AG10803 (cell line): ENCODE measurements at places on chromosomes 2 and 18.

GRCh38 chr2:172993139-172993538 lies 82.5 kb upstream of the MAP3K20 start:
- no peak for DNase-seq

DNA sequence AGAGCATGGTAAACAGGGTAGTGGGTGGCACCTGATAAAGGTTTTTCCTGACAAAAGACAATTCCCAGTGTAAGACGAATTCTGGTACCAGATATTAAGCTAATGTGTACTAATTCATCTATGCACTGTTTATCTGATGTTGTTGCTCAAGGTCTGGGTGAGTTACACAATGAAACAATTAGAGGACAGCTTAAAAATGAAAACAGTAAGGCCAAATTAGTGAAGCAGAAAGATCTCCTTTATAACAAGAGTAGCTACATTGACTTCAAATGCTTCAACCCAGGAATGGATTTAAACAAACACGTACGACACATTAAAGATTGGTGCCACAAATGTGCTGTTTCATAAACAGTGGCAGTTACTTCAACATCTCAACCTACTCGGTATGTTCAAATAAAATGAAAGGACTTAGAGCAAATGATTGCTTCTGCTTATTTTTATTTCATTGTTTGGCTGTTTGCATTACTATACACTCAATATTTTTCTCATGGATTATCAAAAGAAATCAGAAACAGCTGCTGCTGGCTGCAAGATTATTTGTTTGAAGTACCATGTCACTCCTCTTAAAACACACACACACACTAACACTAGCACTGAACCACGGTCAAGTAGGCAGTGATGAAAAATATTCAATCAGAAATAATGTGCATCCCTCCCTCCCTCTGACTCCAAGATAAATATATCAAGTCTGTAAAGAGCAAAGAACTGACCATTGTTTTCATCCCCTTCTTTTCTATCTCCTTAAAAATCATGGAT lies 94.4 kb upstream of the RND3 start:
- peak; percentile 43 for DNase-seq

DNA sequence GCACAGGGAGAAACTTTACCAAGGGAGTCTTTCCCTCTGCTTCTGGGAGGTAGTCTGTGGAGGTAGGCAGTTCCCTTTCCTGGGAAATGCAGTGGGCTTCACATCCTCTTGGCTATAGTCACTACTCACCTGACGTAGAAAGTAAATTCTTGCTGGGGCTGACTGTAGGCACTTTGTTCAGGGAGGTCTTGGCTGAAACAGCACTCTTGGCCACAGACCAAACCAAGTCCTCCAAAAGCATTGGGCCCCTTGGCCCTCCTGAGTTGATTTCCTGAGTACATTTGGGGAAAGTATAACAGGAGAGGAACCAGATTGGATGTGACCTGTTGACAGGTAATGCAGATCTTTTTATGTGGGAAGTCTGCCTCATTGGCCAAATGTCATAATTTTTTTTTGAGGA lies 108.9 kb downstream of the MGAT5 start:
- no peak for DNase-seq

GRCh38 chr2:129483366-129483765 lies 496.1 kb upstream of the RAB6C start:
- DNase-seq, result no peak

DNA sequence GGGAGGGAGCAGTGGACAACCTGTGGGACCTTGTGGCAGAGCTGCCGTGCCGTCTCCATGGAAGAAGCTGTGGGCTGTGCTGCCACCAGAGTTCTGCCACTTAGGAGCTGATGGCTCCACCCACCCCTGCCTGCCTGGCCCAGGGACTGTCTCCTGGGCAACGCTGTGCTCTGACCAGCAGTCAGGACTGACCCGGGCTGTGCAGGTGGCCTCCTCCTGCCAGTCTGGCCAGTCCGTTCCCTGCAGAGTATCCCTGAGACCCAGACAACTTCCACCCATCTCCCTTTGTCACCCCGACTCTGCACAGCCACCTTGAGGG lies 12.8 kb downstream of the ASIC4 start:
- DNase-seq, result no peak

GRCh38 chr2:128497461-128497860 lies 178.8 kb upstream of the HS6ST1 start:
- DNase-seq, result no peak

- no peak for DNase-seq
Measured at GRCh38 chr18:74524097-74524496, 10.2 kb upstream of the CNDP1 start.

DNA sequence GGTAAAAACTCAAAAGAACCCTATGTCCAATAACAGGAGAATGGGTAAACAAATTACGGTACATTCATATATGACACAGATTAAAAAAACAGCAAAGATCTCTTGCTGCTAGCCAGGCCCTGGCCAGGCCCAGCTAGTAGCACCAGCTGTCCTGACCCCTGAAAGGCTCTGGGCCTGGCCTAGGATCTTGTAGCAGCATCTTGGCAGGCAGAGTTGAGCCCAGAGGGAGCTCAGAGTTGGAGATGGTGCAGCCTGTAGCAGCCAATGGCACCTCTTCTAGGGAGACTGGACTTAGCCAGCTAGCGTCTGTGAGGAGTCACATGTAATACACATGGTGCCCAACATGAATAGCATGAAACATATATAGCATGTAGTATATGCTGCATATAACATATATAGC lies 69.1 kb downstream of the HS6ST1 start:
- no peak for DNase-seq

GRCh38 chr2:24957221-24957620 lies 14.5 kb downstream of the DNAJC27 start:
- DNase-seq, result no peak

DNA sequence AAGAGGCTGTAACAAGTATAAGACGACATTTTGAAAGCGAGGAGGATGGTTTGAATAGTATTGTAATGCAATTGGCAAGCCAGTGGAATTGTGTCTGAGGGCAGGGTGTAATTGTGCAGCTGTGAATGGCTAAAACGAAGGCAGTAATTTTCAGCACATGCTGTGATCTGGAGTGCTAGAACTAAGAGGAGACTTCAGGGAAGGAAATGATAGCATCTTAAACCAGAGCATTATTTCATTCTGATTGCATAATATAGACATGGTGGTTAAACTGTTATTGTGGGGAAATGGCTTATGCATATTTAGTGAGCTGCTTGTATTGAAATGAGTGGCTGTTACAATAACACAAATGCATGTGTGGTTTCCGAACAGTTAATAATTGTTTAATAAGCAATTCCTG lies 36.3 kb downstream of the THSD7B start:
- DNase-seq, result no peak
